ENCODE measurements at places on chromosomes 12 and 14.
A peak's percentile ranks its signal among the peaks of the same experiment; 100 is the strongest.

GRCh38 chr12:44431647-44432343 is 444.3 kb downstream of the NELL2 start:
- no peak for DNase-seq

- DNase-seq = peak; percentile 49
These were observed 60.6 kb downstream of the LGMN start for GRCh38 chr14:92687681-92688433.

DNA sequence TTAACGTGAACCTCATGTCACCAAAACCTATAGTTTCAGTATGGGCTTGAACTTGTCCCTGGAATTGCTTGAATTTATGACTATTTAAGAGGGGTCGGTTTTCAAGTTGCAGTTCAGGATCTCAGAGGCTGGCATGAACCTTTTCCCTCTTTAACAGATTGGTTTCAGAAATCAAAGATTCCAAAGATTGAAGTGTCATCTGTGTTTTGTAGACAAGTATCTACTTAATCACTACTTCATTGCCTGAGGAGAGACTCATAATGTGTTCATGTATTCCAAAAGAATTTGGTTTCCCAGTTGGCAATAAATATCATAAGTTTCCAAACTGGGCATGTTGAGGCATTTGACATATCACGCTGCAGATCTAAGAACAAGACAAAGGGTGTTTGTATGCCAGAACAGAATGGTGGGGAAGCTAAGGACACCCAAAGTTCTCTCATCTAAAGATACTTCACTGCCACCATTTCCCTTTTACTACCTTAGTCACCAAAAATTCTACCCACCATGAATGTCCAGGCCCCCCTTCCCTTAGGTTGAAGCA is 199.5 kb downstream of the NUAK1 start:
- no peak for DNase-seq

DNA sequence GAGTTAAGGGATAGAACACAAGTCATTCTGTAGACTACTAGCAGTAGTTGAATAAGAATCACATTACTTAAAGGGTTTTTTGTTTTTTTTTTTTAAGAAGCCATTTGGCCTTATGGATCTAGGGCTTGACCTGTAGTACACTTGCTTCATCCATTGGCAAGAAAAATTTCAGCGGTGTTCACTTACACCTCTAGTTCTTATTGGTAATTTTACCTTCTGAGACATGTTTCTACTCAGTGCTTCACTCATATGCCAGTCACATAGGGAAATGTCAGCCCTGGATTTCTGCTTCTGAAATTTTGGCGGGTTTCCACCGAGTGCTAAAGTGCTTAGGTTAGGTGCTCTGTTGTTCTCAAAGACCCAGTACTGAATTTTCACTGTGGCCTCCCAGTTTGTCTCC is 72.9 kb downstream of the FRMD6 start:
- DNase-seq = no peak

- no peak for DNase-seq
These were observed 41.7 kb downstream of the ZCRB1 start for GRCh38 chr12:42284157-42284556.

DNA sequence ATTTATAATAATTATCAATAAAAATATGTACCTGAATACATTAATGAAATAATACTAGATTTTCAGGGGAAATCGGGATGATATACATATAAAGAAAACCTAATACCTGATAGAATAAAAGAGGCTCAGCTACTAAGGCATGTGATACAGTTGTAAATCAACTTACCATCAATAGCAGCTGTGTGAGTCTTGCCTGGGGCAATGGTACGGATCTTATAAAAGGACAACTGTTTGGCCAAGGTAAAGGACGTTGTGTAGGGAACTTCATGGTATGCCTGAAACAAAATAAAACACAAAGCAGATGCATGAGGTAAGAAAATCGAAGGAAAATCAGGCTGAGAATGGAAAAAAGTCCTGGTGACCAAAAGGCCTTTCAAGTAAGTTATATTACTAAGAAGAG is 25.4 kb downstream of the NEK9 start:
- no peak for DNase-seq

- no peak for DNase-seq
These were observed 17.8 kb downstream of the STK38L start for GRCh38 chr12:27261866-27262265.

DNA sequence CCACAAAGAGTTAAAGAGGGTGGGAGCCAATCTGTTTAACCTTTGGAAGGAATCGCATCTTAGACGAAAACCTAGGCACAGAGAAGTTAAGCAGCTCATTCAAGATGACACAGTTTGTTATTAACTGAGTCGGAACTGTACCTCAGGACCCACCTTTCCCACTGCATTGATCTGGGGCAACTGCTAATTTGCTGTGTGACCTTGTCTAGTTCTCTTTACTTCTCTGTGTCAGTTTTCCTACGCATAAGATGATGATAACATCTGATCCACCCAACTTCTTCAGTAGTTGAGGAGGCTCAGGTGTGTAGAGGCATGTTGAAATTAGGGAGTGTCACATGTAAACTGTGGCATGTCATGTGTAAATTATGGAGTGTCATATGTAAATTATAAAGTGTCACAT is 186.2 kb downstream of the ZFP36L1 start:
- no peak for DNase-seq

DNA sequence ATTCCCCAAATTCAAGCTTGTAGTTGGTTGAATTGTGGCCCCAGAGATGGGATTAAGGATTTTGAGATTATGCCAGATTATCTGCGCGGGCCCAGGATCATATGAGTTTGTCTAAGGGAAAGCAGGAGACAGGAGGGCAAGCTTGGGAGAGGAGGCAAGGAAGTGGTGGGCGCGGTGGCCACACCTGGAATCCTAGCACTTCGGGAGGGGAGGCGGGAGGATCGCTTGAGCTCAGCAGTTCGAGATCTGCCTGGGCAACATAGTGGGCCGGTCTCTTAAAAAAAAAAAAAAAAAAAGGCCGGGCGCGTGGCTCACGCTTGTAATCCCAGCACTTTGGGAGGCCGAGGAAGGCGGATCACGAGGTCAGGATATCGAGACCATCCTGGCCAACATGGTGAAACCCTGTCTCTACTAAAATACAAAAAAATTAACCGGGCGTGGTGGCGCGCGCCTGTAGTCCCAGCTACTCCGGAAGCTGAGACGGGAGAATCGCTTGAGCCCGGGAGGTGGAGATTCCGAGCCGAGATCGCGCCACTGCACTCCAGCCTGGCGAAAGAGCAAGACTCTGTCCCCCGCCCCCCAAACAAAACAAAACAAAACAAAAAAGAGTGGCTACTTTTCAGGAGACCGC is 881 bp upstream of the PUS1 start:
- peak; percentile 22 for DNase-seq
